ENCODE measurements at places on chromosomes 11 and 22.
A peak's percentile ranks its signal among the peaks of the same experiment; 100 is the strongest.

GRCh38 chr11:88484873-88485621 is 147.5 kb upstream of the CTSC start:
- DNase-seq: peak; percentile 36

DNA sequence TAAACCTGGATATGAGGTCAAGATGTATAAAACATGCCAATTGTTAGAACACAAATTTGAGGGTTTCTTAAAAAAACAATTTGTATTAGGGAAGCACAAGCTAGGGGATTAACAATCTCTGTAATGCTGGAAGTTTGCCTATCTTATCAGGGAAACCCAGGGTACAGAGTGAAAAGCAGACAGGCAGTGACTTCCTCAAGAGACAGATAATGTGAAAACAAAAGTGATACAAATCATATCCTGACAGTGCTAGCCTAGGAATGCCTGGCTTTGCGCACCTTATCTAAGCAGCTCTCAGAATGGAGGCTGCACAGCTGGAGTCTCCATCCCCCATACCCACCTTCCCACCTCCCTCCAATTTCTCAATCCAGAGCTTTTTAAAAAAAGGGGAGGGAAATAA is 22.5 kb upstream of the RBX1 start:
- DNase-seq: no peak

GRCh38 chr11:21656065-21656464 is 536.8 kb upstream of the ANO5 start:
- DNase-seq: no peak

- DNase-seq: peak; percentile 89
Observed at GRCh38 chr11:19919050-19919561, 206.5 kb downstream of the NAV2 start.

- DNase-seq: peak; percentile 7
Observed at GRCh38 chr11:68658661-68659060, 25.7 kb upstream of the GAL start.

DNA sequence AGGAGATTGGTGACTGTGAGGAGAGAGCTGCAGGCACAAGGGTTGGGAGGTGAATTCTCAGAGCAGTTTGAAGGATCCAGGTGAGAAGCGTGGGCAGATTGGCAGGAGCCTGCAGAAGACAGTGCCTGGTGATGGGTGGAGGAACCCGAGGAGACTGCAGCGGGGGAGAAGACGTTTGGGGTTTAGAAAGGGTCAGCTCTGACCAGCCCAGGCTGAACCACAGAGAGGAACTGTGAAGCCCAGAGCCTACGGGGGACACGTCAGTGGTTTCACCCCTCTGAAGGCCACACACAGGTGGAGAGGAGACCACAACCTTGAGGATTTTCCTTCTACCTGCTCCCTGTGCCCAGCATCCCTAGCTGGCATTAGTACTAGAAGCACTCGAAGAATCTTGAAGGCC is 154.8 kb upstream of the TBCEL start:
- DNase-seq: no peak

- no peak for DNase-seq
Observed at GRCh38 chr22:39470451-39471291, 13.9 kb downstream of the MGAT3 start.

DNA sequence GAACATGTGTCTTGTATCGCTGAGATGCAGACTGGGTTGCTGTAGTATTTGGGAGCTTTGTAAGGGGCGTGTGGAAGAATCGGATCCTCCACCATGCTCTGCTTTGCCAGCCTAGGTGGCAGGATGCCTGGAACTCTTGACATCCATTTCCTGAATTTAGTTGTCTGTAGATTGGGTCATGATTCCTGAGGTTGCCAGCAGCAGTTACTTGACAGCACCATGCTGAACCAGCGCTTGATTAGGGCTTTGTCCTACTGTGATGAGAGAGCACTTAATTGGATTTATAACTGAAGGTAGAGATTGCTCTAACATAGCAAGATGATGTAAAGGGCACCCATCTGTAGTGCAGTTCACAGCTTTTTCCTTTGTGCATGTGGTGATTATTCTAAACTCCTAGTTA is 75.6 kb upstream of the HORMAD2 start:
- no peak for DNase-seq

DNA sequence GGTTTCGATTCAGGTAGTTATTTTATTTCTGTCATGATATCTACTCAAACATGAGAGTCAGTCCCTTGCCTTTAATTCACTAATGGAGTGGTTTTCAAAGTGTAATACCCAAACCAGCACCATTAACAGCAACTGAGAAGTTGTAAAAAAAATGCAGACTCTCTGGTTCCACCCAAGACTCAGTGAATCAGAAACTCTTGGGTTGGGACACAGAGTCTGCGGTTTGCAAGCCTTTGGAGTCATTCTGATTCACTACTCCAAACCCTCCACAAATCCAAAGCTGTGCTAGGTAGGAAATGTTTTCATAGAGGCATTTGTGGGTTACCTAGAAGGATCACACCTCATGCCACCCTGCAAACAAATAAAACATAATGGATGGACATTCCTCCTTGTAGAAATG is 340.1 kb downstream of the NTM start:
- DNase-seq: no peak

DNA sequence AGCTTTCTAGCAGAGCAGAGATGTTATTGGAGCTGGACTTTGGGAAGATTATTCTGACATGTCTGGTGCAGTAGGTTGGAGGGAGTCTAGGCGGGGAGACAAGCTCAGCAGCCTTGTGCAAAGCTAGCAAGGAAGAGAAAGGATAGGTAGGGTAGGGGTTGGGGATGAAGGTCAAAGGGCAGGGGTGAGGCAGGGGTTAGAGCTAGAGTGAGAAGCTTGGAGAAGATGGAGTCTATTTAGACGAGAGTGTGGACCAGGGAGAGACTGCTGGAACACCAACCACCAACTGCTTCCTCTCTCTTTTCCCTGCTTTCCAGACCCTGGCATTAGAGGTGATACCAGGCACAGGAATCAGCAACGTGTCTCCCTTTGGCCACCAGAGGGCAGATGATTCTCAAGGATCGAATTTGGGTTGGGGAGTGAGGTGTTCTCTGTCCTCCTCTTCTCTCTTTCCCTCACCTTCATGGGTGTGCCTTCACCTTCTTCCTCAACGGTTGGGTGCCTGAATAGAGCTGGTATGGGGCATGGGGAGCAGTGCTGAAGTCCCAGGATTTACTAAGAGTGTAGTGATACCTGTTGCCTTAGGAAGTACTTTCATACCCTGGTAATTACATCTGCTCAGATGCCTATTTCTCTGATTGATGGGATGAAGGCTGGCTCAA is 1.8 kb upstream of the MARK2 start:
- peak; percentile 76 for DNase-seq

DNA sequence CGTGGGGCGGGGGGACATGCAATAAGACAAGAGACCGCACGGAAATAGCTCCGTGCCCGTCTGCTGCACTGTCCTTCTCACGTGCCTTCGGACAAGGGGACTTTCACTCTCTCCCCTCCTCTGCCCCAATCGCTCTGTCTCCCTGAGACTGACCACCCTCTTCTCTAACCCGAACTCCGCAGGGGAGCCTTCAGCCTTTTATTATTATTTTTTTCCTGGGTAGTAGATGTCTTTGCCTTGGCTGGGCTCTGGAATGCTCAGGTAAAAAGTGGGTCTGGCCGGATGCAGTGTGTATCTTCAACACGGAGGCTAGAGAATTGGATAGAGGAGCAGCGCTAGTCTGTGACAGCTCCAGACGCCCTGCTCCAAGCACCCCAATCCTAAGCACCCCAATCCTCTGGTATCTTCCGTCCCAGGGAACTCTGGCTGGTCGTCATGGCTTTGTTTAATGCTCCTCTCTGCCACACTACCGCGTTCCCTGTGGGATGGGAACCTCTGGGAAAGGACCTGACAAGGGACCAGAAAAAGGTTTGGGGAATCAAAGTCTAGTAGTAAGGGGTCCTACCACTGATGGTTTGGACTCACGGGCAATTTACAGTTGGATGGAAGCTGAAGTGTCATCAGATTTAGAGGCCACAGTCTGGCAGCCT is 25.1 kb upstream of the ROBO3 start:
- no peak for DNase-seq

- DNase-seq: no peak
Observed at GRCh38 chr22:17818180-17818579, 43.9 kb upstream of the BID start.

DNA sequence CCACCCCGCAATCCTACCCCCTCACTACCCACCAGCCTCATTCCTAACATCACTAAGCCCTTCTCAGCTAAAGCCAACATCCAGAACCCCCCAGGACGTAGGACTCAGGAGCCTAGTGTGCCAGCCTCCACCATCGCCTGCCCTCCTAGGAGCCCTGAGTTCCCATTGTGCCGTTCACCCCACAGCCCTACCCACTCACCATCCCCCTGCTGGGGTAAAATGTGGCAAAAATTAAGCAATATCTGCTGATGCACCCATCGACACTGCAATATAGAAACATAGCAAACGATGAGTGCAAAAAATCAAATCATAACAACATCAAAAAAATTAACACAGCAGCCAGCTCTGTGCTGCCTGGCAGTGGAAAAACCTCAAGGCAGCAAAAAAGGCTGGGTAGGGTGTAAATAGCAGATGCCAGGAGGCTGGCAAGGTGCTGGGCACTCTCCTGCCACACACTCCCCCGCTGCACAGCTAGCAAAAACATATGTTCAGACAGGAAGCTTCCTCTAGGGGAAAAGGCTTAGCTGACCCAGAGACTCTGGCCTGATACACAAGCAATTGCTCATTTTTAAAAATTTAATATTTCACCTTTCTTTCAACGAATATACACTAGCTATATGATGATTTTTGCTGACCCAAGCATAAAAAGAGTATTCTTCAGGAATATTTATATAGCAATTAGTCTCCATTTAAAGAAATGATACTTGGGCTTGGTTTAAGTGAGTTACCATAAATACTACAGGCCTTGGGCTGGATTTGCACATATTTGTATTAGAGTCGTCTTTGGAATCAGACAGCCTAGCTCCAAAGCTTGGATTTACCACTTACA is 33.8 kb downstream of the PRDM10 start:
- no peak for DNase-seq

- DNase-seq: no peak
Observed at GRCh38 chr22:19745155-19746101, 15.2 kb upstream of the TBX1 start.

DNA sequence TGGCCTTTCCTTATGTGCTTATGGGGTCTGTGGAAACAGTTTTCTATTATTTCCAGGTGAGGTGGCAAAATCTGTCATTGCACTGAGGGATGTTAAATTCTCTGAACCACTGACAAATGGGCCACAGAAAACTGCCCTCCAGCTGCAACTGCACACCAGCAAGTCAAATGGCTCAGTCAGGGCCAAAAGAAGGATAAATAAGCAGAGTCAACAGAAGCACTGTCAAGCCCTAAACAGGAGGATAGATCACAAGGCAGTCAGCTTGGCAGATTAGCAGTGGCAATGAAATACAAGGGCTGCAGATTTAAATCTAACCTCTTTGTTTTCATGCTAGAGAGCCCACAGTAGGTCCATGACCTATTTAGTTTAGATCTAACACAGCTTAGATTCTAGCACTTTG is 435.6 kb downstream of the ETS1 start:
- DNase-seq: no peak

GRCh38 chr11:86230179-86230804 is 14.3 kb upstream of the EED start:
- DNase-seq: no peak

- no peak for DNase-seq
Observed at GRCh38 chr11:114158886-114159285, 99.4 kb downstream of the ZBTB16 start.

DNA sequence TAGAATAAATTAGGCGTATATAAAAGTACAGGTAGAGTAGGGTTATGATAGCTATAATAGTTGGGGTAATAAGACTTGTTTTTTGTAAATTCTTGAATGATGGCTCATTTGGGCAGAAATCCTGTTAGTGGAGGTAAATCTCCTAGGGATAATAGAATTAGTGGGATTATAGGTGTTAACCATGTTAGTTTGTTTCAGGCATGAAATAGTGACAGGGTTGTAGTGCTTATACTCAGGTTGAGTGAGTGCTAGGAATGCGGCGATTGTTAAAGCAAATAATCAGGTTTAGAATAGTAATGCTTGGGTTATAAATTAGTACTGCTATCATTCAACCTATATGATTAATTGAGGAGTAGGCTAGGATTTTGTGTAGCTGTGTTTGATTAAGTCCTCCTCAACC is 297.1 kb downstream of the DYNC2H1 start:
- DNase-seq: no peak

DNA sequence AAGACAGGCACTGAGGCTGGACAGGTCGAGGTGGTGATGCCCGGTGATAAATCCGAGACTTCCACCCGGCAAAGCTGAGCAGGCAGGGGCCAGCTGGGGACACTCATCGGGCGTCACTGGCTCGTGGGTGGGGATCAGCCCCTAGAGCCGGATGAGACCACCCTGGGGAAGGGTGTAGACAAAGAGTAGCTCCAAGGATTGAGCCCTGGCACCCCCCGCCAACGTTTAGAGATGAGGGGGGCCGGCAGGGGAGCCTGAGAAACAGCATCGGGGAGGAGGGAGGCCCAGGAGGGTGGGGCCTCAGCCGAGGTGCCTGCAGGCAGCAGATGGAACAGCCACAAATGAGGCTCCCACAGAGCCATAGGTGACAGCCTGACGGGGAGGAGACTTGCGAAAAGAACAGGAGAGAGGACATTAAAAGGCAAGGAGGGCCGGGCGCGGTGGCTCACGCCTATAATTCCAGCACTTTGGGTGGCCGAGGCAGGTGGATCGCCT is 27.4 kb upstream of the CBX7 start:
- no peak for DNase-seq

- no peak for DNase-seq
Observed at GRCh38 chr11:27697679-27698275, 2.5 kb downstream of the BDNF start.

GRCh38 chr22:38243007-38243765 is 29.6 kb downstream of the TMEM184B start:
- peak; percentile 92 for DNase-seq

DNA sequence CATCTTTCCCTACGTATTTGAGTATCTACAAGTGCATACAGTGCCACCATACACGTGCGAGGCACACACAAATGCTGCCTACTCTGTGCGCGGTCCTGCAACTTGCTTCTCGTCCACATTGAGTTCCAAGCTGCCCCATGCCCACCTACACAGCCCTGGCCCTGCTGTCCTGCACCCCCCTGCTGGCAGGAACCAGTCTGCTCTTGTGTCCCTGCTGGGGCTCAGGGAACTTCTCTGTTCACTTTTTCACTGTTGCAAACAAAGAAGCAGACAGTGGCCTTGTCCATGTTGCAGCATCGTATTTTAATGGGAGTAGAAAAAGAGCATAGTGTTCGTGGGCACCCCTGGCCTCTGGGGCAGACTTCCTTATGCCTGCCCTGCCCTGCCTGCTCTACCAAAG is 14.0 kb downstream of the CPT1A start:
- DNase-seq: no peak

DNA sequence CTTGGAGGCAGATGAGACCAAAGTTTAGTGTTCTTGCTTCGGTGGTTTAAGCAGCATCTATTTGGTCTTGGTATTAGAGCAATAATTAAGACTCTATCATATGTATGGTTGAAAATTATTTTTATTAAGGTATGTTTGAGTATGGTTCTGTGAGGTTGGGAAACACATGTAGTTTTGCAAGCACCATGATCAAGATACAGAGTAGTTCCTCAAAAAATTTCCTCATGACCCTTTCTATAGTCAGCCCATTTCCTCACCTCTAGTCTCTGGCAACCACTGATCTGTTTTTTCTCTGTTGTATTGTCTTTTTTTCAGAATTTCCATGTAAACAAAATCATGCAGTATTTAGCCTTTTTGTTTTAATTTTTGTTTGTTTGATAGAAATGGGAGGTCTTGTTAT is 18.4 kb downstream of the MTMR3 start:
- DNase-seq: no peak

GRCh38 chr22:38873469-38874411 is 1.7 kb upstream of the CBX6 start:
- DNase-seq: no peak

- no peak for DNase-seq
Observed at GRCh38 chr11:23859087-23859486, 637.8 kb upstream of the LUZP2 start.
